Large intestine (tissue), 12 donors: ENCODE measurements at places on chromosomes 1 and 21. TPM values are rescaled to one million over a fixed set of nuclear protein-coding genes. Genes with fewer than 3 reads are reported as not detected.

S100A7 gene
- polyA plus RNA-seq, result not detected

DNA sequence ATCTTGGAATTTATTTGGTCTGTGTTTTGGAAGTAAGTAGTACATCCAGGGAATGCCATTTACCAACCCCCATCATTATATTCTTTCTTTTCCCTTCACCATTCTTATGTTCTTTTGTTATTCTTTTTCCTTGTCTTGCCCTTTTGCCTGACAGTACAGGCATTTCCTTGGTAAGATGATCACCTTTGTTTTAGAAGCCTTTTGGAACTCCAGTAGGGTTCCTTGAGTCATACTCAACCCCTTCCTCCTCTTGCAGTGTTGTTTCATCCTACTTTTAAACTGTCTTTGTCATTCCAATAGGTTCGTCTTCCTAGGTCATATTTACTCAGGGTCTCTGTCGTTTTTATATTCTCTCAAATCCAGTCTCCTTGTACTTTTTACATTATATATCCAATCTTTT, 9.2 kb downstream of the MRPS21 start:
- no peak for DNase-seq

NUF2 gene
- 9.9 TPM for polyA plus RNA-seq

SLC30A2 gene
- 24.9 TPM for polyA plus RNA-seq

- no peak for DNase-seq
Observed at GRCh38 chr1:102002057-102002456, 5.3 kb upstream of the OLFM3 start.

DNA sequence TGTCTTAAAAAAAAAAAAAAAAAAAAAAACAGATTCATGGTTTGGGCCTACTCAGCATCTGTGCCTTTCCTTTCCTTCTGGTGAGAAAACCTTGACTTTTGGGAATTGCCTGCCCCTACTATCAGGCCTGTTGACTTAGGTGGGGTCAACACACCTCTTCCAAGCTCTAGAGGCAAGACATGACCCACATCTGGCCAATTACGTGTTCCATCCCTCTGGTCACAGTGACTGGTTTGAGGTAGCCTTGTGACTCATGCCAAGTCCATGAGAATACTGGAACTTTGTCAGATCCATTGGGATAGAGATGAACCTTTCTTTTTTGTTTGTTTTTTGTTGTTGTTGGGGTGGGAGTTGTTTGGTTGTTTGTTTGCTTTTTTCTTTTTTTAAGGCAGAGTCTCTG, 37.3 kb upstream of the KHDRBS1 start:
- DNase-seq, result no peak

GRCh38 chr1:230022666-230023380, 44.2 kb upstream of the GALNT2 start:
- no peak for DNase-seq

GRCh38 chr1:226365831-226366231, 42.1 kb downstream of the PARP1 start:
- no peak for DNase-seq
